ENCODE measurements at places on chromosomes 2 and 18.
A peak's percentile ranks its signal among the peaks of the same experiment; 100 is the strongest.

DNA sequence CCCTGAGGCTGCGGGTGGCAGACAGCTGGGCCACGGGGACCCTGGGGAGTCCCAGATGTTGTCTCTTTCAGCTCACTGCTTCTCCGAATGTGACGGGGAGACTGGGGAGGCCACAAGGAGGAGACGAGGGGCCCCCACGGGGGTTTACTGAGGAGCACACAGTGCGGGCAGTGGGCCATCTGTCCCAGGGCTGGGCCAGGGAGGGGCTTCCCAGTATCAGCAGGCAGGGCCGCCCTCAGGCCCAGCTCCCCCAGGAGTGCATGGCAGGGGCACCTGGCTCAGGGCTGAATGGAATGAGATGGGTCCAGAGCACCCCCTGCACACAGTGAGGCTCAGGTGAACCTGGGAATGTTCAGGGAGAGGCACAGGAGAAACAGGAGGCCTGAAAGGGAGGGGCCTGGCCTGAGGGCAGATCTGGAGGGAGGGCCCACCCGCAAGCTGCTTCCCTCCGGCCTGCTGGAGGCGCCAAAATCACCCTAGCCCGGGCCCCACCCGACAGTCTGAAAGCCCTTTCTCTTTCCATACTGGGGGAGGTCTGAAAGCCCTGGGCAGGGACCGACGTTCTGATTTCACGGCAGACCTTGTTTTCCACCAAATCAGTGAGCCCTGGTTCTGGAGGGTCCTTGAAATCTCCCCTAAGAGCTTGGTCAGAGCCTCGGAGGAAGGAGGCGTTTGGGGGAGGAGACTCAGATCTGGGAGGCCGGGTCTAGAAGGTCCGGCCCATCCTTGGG lies 35.5 kb upstream of the PTMA start:
- DNase-seq = peak; percentile 75

DNA sequence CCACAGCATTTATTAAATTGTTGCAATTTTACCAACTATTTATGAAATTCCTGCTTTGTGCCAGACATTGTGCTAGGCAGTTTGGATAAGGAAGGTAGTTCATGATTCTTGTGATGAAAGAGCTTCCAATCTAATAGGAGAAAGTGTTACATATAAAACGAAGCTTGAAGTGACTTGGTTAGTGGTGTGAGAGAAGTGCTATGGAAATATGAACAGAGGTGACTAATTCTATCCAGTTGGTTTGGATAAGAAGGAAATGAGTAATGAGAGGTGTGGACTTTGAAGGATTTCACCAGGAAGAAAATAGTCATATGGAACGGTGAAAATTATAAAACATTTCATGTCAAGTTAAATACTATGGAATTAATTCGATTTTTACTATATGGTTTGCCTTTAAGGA lies 48.6 kb downstream of the EML6 start:
- no peak for DNase-seq

GRCh38 chr2:46645681-46646162 lies 166.4 kb downstream of the TMEM247 start:
- DNase-seq = no peak

DNA sequence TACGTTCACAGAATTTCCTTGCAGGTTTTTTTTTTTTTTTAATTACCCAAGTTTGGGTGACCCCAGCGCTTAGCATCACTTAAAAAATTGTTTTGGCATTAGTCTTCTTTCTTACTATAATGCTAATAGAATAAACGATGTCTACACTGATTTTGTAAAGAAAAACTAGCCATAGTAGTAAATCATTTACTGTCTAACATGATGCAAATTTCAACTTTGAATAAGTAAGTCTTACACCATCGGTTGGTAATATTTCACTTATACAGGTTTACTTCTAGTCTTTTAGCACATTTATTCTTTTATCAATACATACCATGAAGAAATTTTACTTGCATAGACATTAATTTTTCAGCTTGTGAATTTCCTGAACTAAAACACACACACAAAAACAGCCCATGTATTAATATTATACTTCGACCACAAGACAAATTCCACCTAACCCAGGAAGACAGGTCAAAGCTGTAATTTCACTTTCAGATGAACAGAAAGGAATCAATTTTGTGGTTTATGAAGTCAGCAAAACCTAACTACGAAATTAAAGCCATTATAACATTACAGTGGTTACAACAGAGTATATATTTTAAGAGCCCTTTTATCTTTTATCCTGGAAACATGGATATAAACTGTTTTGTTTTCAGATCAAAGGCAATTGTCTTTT lies 1.9 kb downstream of the YES1 start:
- no peak for DNase-seq

- DNase-seq = no peak
These were observed 26.9 kb upstream of the GPR75 start for GRCh38 chr2:53886406-53887280.

- no peak for DNase-seq
These were observed 20.6 kb downstream of the RPL37A start for GRCh38 chr2:216519154-216519762.

GRCh38 chr2:206349375-206349774 lies 74.9 kb downstream of the ZDBF2 start:
- DNase-seq = no peak

DNA sequence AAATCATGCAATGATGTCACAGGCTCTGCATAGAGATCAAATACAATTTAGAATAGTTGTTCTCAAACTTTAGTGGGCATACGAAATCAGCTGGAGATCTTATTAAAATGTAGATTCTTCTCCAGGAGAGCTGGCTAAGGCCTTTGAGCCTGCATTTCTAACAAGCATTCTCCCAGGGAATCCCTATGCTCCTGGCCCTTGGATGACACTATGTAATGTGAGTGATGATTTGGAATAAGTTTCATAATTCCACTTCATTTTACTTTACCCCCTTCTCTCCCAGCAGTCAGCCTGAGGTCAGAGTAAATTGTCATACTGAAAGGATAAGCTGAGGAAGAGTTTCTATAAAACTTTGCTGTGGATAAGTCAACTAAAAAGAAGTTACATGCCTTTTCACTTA lies 189.1 kb downstream of the UBE2E3 start:
- DNase-seq = no peak

DNA sequence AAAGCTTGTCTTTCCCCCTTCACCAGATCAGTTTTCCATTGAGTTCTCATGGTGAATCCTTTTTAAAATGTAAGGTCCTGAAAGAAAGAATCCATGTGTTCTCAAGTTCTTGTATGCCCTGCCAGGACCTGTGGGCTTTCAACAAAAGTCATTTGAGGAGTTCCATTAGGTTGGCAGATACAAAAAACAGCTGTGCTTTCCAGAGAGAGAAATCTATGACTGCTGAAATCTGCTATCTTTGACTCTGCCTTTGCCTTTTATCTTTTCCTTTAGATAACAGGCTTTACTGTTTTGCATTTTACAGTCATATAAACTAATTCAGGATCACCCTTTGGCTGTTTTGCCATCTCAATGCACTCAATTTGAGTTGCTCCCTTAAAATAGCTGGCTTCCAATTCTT lies 59.7 kb downstream of the CXCR4 start:
- no peak for DNase-seq

DNA sequence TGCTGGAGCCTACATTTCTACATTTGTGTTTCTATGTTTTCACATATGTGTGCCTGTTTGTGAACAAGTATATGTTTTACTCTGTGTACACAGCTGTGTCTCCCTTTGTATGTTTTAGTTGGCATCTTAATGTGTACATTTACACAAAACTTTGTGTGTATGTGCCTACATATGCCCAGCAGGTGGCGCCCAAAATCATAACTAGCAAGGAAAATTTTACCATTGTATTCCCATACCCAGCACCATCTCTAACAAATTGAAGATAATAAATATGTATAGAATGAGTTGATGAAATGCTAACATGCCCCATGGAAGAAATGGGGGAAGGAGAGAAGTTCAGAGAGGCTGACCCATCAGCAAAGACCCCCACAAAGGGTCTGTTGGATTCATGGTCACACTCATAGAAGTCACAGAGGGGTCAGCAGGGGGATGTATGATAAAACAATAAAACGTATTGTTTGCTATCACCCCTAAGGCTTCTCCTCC lies 48.1 kb downstream of the PKDCC start:
- DNase-seq = no peak

DNA sequence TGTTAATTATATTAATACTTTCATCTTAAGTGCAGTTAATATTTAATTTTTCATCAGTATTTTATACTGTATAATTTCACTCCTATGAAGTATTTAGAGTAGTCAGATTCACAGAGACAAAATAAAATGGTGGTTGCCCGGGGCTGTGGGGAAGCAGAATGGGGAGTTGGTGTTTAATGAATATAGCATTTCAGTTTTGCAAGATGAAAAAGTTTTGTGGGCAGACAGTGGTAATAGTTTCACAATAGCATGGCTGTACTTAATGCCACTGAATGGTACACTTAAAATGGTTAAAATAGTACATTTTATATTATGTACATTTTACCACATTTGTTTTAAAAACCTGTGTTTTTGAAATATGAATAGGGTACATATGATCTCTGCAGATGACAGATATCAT lies 31.2 kb downstream of the CFAP221 start:
- DNase-seq = no peak

- no peak for DNase-seq
These were observed 36.7 kb upstream of the SPTBN1 start for GRCh38 chr2:54419388-54419787.

DNA sequence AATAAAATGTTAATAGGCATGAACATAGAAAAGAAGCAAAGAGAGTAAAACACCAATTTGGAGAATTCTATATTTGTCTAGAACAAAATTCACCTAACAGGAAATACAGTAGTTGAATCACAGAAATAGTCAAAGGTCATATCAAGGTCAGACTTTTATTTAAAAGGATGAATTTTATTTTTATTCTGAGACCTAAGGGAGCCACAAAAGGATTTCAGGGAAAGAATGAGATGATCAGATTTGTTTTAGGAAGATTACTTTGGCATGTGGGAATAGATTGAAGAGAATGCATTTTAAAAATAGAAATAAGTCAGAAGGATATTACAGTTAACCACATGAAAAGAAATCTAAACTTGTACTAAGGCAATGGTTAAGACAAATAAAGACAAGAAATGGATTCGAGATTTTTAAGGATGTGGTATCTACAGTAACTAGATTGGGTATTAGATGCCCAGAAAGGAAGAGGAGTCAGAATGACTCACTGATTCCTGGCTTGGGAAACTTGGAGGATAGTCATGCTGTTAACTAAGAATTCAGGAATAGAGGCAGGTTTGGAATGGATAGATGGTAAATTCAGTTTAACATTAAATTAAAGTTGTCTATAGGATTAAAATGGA lies 56.0 kb downstream of the METTL4 start:
- no peak for DNase-seq

GRCh38 chr2:134660626-134661402 lies 58.0 kb downstream of the TMEM163 start:
- DNase-seq = no peak

DNA sequence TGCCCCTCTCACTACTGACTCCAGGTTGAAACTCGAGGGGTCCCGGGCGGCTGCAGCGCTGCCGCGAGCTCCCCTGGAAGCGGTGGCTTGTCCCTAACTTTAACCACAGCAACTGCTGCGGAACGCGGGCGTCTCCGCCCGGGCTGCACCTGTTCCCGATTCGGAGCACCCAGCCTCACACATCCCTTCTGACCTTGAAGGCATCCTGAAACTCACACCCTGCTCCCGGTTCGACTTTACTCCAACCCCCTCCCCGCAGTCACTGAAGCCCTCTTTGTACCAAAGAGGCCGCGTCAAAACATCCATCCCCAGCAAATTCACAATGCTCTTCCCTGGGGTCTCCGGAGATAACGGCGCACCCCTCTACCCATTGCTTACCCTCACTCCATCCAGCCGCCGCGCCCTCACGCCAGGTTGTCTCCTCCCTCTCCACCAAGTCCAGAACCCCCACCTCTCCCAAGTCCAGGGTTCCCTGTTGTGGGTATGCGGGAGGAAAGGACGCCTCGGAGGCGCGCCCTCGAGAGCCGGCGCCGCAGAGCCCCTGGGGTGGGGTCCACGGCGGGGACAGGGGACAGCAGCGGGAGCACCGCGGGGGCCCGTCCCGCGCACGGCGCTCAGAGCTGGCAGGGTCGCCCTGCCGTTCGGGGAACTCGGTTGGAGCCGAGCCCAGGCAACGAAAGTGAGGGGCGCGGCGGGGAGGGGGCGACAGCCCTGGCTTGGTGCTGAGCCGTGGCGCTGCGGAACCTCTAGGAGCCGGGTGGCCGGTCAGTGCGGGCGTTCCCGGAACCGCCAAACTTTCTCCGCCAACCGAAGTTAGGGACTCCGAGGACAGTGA lies 934 bp downstream of the MYO5B start:
- DNase-seq = no peak

GRCh38 chr2:189662669-189663226 lies 1.5 kb downstream of the ASNSD1 start:
- no peak for DNase-seq

GRCh38 chr18:48902856-48903601 lies 47.7 kb downstream of the SMAD7 start:
- no peak for DNase-seq

DNA sequence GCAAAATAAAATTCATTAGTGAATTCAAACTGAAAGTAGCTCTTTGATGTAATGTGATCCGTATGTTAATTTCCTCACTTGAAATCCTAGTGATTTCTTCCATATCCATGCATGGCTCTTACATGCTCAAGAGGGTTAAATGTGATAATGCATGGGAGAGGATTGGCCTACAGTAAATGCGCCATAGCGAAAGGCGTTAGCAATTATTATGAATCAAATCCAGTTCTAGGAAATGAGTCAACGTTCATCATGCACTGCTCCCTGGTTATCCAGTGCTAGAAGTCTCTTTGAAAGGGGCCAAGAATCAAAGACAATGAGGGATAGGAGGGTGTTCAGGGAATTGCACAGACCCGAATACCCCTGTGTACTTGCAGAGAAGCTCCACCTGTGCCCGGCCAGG lies 101.4 kb upstream of the RASGRP3 start:
- DNase-seq = no peak

DNA sequence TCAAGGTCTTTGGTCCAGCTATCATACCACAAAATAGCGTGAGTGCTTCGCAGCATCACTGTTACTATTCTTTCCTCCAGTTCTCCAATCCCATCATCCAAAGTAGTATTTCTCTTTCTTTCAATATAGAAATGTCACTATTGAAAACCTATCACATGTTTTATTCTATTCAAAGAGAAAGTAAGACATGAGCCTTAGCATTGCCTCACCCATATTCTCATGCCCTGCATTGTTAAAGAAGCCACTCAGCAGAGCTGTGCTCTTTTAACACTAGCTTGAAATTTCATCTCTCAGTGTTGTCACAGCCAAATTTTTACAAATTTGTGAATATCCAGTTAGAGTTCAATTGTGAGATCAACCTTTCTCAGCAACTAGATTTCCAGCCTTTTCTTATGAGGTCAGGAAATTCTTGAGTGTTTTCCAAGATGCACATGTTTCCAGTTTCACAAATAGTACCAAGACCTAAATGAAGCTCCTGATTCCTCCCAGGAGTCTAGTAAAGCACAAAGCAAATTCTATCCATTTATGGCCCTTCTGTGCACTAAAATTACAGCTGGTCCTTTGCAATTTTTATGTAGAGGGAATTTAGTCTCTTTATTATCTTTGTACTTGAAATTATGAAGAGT lies 343.7 kb downstream of the SPAG16 start:
- DNase-seq = no peak

- peak; percentile 19 for DNase-seq
These were observed 1.8 kb downstream of the SP3 start for GRCh38 chr2:173963323-173963816.
